ENCODE measurements at places on chromosomes 13 and 19. TPM values are rescaled to one million over a fixed set of nuclear protein-coding genes. Genes with fewer than 3 reads are reported as not detected.

The KLK5 gene
- 189 TPM for total RNA-seq

The KCNJ14 gene
- 4.5 TPM for total RNA-seq

The ALDH16A1 gene
- 27.3 TPM for total RNA-seq

The PSG7 gene
- total RNA-seq = not detected

The C19orf44 gene
- 2.1 TPM for total RNA-seq

The ZNF681 gene
- 0.34 TPM for total RNA-seq

Measured in nasal cavity respiratory epithelium epithelial cell of viscerocranial mucosa (primary cell).